ENCODE measurements at places on chromosomes 7 and 10.

- no peak for DNase-seq
Observed at GRCh38 chr7:97024209-97025129, at the start of gene DLX5. Gene DLX5 (minus strand): TSS chr7:97024831. CDS start chr7:97024623, 208 bp downstream.

GRCh38 chr7:21587139-21587784, 44.4 kb downstream of the DNAH11 start:
- DNase-seq = no peak

- DNase-seq = no peak
Observed at GRCh38 chr7:32126843-32127242, 56.6 kb upstream of the PDE1C start.

- DNase-seq = no peak
Observed at GRCh38 chr7:94397722-94398121, 3.0 kb downstream of the COL1A2 start.

DNA sequence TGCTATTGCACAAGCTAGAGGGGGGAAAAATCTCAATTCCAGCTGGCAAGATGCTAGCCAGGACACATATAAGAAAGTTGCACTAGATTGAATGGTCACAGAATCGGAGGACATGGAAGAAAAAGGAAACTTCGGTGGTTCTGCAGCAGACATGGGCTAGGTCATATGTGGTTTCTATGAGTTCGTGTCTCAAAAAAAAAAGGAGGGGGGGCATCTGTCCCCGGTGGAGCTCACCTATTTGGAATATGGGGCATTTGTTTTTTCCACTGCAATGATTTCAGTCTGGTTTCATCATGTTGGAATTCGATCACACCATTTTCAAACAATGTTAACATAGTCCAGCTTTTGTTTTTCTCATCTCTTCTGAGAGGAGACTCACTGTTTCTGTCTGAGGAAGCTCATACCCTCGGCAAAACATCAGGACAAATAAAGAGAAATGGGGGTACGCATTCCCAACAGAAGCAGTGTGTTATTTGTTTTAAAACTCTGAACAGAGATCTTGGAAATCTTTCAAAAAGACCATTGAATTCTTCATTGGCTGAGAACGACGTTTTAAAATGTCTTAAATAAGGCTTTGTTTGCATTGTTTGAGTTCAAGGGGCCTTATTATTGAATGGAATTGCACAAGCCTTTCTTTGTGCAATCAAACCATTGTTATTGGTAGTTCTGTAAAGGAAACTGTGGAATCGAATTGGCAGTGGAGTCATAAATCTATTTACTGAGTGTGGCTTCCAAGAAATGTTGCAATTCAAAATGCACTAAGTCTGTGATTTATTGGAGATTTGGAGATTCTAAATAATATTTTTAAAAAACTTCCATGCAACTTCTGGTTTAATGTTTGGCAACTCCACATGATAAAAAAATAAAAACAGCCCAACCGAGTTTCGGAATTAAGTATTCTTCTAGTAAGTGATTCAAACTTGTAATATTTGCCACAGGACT, 173.2 kb downstream of the RTKN2 start:
- no peak for DNase-seq

DNA sequence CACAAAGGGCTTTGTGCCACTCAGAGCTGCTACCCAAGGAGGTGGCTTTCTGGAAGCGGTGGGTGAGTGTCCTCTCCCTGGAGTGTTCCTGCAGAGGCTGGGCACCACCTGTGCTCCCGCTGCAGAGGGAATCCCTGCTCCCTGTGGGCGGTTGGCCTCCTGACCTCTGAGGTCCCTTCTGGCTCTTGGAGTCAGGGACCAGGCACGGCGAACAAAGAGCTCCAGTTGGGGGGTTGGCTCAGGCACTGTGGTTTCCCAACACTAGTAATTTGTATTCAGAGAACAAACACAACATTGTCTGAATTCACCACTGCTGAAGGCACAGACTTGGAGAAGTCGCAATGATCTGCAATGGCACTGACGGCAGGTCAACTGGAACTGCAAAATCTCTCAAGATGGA, 328.9 kb downstream of the PRPF18 start:
- peak; percentile 23 for DNase-seq

All from left ventricle myocardium inferior (tissue), 1 donor.